Stimulated activated CD4-positive, alpha-beta T cell treated with anti-CD3 and anti-CD28 coated beads, TNF-alpha, amount 100 ng/mL, for 4 hours (primary cell): ENCODE measurements at places on chromosomes 4 and X.

DNA sequence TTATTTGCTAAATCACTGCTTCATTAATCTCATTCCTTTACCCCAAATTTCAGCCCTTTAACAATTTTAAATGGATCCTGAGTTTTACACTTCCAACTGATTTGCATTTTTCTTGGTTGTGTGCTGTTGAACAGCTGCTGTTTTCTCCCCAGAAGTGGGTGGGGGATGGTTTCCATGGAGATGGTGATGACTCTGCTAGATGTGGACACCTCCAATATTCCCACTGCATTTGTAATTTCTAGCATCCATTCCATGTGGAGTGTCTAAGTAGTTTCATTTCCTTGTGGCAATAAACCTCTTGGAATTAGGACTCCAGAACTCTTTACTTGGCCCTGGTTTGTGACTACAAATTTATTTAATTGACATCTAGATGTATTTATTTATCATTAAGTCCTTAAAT, 330.4 kb downstream of the GBA3 start:
- DNase-seq: no peak

DNA sequence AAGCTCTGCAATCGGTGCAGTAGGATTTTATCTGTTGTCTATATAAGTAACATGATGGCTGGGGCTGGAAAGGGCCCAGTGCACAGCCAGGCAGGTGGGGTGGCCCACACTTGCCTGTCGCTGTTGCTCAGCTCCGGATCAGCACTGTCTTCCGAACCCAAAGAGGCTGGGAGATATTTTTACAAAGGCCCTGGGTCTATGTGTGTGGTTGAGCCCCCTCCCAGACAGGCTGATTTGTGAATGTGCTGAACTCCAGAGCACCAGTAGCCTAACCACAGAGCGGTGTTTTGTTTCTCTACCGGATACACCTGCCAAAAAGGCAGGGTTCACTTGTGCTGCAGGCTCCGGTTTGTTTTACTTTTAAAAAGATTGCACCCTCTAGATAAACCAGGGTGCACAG, 33.5 kb upstream of the CHRNA9 start:
- DNase-seq: no peak

GRCh38 chrX:33333271-33333670, 121.9 kb upstream of the DMD start:
- DNase-seq: no peak

GRCh38 chr4:555566-556275, 20.4 kb downstream of the TMEM271 start:
- DNase-seq: no peak

- no peak for DNase-seq
Observed at GRCh38 chr4:7658341-7659204, 223.8 kb upstream of the PSAPL1 start.

GRCh38 chrX:39966176-39966575, 131.6 kb downstream of the BCOR start:
- DNase-seq: no peak

DNA sequence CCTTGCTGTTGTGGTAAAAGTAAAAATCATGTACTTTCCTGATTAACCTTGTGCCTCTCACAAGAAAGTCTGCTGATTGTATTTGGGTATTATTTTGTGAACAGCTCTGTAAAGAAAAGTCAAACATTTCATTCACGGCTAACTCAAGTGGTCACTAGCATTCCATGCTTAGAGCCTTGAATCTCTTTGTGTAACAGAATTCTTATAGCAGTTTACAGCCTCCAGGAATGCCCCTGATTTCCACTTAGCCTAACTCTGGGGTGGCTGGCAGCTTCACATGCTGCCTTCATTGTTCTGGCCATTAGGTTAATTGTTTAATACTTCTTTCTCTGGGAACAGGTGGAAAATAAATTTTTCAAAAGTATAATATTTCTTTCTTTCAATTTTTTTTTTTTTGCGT, 226.7 kb downstream of the RBMX2 start:
- DNase-seq: no peak
